ENCODE measurements at places on chromosomes 5 and 9.

- no peak for DNase-seq
Measured at GRCh38 chr5:54534191-54535004, 16.8 kb downstream of the SNX18 start.

DNA sequence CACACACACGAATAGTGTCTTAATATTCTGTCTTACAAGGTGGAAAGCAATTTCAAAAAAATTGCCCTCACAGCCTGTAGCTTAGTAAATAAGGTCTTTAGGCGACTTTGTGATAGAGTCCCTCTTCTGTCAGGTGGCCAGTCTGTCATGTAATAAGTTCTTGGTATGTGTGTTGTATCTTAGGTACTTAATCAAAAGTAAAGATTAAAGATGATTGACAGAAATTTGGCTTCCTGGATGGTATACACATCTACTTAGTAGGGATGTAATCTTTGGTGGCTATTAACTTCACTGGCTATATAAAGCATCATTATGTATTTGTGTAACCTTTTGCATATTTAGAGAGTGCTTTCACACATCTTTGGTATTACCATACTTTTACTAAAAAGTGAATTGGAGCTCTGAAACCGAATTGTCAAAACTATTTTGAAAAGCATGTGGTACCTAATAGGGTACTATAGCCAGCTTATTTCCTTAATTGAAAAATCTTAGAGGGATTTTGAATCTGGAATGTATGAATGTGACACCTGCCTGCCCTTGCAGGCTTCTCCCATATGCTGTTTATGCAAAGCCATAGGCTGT lies 3.4 kb downstream of the G3BP1 start:
- no peak for DNase-seq

- no peak for DNase-seq
Measured at GRCh38 chr5:112584781-112585180, 152.9 kb upstream of the APC start.

DNA sequence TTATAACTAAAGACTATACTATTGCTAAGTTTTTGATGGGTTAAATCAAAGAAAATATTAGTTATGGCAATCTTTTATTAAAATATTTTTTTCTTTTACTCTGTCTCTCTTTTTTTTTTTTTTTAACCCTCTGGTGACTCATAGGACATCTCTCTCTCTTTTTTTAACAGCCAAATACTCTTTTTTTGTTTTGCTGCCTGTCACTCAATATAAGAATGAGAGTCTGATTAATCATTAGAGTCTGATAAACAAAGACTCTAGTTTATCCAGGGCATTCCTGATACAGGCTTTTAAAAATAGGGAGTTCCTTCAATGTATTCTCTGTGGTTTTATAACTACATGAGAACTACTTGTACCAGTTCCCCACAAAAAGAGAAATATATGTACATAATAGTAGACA lies 77.3 kb downstream of the SLC38A9 start:
- DNase-seq, result no peak

GRCh38 chr5:56615361-56616153 lies 199.8 kb upstream of the MAP3K1 start:
- no peak for DNase-seq

DNA sequence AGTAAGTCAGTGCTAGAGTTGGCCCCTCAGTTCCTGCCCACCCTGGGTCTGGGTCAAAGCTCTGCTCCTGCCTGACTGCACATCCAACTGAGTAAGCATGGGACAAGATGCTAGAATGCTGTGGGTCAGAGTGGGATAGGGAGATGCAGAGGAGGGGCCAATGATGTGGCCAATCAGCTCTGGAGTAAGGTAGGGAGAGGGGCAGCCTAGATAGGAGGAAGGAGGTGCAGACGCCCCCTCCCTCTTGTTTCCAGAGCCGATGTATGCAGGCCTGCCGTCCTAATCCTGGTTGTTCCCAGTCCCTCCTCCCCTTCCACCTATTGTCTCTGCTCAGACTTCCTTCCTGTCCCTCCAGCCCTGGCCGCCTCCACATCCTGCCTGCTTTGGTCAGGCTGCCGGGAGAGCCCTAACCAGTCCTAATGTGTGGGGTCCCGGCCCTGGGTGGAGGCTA lies 1.3 kb downstream of the ARAP3 start:
- DNase-seq, result no peak

- no peak for DNase-seq
Measured at GRCh38 chr9:123487944-123488548, 132.0 kb downstream of the CRB2 start.
